ENCODE measurements at places on chromosomes 12 and 14.

DNA sequence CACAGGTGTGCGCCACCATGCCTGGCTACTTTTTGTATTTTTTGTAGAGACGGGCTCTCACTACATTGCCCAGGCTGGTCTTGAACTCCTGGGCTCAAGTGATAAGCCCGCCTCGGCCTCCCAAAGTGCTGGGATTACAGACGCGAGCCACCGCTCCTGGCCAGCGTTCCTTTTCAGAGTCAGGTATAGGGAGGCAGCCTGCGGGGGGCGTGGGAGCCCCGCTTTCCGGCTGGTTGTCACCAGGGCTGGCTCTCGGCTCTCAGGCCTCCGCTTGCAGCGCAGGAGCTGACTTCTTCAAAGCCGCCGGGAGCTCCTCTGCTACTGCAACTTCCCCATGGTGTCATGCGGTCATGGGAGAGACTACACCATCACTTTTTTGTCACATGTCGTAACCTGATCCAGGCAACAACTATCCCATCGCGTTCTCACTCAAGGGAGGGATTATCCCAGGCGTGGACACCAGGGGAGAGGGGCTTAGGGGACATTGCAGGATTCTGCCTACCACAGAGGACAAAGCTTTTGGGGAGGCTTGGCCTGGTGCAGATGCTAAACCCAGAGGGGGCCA, 129.4 kb downstream of the SCARB1 start:
- no peak for DNase-seq

DNA sequence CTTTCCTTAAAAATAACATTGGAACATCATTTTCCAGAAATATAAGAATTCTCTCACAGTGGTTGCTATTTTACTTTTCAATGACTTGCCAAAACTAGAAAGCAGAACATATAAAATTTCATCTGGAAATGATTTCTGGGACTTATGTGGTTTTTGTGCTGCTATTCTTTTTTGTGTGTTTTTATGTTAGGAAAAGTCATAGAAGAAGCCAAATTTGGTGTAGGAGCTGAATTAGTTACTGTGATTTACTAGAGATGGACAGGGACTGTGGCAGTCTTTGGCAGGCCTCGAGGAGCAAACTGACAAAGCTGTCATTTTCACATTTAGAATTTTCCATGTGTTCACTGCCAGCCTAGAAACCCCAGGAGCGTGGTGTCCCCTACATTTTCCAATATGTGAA, 38.3 kb upstream of the LDHB start:
- DNase-seq, result no peak

- peak; percentile 40 for DNase-seq
Measured at GRCh38 chr12:76444408-76444984, 96.3 kb upstream of the BBS10 start.

- DNase-seq, result no peak
Measured at GRCh38 chr14:98297567-98297966, 974.4 kb downstream of the BCL11B start.

- DNase-seq, result no peak
Measured at GRCh38 chr14:89088530-89088929, 264.1 kb downstream of the TTC8 start.

DNA sequence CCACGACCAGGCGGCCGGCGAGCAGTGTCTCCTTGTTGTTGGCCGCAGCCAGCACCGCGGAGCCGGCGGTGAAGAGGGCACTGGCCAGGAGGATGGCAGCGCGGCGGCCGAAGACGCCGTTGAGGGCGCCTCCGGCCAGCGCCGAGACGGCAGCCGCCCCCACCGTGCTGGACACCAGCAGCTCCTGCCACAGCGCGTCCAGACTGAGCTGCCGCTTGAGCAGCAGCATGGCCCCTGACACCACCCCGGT, 691 bp downstream of the SLC2A13 start:
- DNase-seq, result peak; percentile 33

GRCh38 chr14:59406454-59407245, 58.5 kb downstream of the GPR135 start:
- DNase-seq, result peak; percentile 49

- peak; percentile 29 for DNase-seq
Measured at GRCh38 chr14:63273717-63274655, 44.7 kb downstream of the GPHB5 start.

GRCh38 chr12:26092346-26093105, 32.3 kb downstream of the BHLHE41 start:
- DNase-seq, result no peak

DNA sequence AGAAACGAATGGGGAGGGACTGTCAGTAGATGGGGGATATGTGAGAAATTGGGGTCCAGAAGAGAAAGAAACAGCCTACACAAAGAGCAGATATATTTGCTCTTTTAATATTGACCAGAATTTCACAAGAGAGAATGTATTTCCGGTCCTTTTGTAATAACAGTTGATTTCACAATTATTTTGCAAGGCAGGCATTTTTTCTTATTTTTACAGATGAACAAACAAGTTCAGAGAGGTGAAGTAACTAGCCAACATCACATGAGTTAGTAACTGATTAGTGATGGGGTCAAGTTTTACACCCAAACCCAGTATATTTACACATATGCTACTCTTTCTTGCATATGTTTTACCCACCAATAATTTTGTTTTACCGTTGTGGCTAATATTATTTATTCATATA, 188.2 kb downstream of the NAV3 start:
- peak; percentile 42 for DNase-seq

- DNase-seq, result peak; percentile 87
Measured at GRCh38 chr12:98352218-98352811, 163.1 kb upstream of the TMPO start.

- no peak for DNase-seq
Measured at GRCh38 chr12:67988601-67989021, 636 bp upstream of the IFNG-AS1 start.

GRCh38 chr14:47846008-47846407, 170.6 kb upstream of the MDGA2 start:
- no peak for DNase-seq

DNA sequence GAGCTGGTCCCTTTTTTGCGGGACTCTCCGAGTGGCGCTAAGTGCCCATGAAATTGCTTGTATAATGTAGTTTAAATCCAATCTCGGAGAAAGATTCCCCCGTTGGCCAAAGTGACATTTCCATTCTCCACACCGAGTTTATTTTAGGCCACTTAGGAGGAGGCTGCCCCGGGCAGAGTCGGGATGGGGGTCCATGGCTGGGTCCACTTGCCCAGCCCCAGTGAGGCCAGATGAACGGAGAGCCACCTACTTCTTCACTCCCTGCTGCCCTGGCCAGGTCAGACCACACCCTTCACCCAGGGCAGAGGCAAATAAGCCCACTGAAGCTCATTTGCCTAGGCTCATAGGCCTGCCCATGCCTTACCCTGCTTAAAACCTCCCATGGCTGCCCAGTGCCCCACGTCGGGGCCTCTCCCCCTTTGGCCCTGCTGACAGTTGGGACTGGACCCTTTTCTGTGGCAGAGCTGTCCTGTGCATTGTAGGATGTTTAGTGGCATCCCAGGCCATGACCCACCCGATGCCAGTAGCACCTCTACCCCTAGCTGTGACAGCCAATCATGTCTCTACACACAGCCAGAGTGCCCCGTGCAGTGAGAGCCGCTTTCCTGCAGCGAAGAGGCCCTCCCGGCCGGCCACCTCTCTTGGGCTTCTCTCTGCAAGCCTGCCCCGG, 51.3 kb downstream of the FAM222A start:
- DNase-seq, result no peak

DNA sequence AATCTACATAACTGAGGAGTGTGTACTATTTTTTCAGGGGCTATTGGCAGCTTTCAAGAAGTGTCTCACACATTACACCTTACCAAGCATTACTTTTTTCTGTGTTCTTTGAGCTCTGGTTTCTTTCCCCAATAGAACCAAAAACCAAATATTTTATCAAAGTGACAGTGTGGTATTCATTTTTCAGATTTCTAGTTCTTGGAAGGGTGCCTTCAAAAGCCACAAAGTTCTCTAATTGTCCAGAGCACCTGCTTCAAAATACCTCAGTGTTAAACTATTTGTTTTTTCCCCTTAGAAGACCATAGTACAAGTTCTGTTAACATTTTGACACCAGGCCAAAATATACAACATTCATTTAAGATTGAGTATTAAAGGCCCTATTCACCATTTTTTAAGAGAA, 515.7 kb downstream of the ETNK1 start:
- DNase-seq, result no peak

GRCh38 chr12:45745861-45746277, 16.4 kb downstream of the ARID2 start:
- DNase-seq, result peak; percentile 48

- no peak for DNase-seq
Measured at GRCh38 chr12:133038118-133038709, 905 bp downstream of the ZNF84 start.

GRCh38 chr14:59274991-59275391, 86.5 kb downstream of the DAAM1 start:
- no peak for DNase-seq

- DNase-seq, result no peak
Measured at GRCh38 chr14:67420102-67420739, 8.3 kb upstream of the PLEK2 start.

DNA sequence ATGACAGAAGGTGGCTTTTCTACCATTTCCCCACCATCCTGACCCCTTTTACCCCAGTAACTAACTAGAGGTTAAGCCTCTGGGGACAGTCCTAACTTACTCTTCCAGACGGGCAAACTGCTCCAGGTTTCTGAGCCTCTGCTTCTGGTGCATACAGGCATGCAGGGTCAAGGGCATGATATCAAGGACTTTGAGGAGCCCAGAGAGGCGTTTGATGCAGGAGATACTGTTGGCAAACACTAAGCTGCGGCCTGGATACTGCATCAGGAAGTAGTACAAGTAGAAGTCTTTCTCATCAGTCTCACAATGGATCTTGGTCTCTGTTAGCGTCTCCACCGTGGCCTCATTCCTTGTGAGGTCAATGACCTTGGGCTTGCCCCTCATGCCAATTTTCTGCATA, 21.0 kb downstream of the DDX24 start:
- DNase-seq, result no peak

GRCh38 chr12:31737345-31737744, 8.5 kb upstream of the AMN1 start:
- no peak for DNase-seq

- no peak for DNase-seq
Measured at GRCh38 chr12:97194546-97194945, 268.1 kb upstream of the RMST start.

GRCh38 chr14:90308561-90308960, 23.2 kb downstream of the NRDE2 start:
- no peak for DNase-seq

- DNase-seq, result no peak
Measured at GRCh38 chr12:42315108-42315507, 10.8 kb downstream of the ZCRB1 start.

- no peak for DNase-seq
Measured at GRCh38 chr14:101499080-101499479, 62.2 kb upstream of the DIO3 start.

GRCh38 chr14:41663473-41663850, 56.8 kb downstream of the LRFN5 start:
- DNase-seq, result peak; percentile 33

DNA sequence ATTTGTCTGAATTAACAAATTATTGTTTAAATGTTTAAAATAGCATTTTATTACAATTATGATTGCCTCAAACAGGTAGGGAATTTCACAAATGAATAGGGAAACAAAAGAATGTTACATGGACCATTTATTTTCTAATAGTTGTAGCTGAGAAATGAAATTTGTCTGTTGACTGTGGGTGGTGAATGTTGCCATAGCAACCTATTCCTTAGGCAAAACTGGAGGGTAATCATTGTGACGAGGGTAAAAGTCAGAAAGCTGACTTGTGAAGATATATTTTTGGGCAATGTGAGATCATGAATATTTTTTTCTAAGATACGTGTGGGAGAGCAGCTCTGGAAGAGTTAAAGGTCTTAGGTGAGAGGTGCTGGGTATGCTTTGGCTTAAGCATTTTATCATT, 24.2 kb upstream of the CLEC14A start:
- no peak for DNase-seq

All from fibroblast of mammary gland (primary cell).